NCI-H774 (cell line): ENCODE measurements at places on chromosomes 16 and 17.

DNA sequence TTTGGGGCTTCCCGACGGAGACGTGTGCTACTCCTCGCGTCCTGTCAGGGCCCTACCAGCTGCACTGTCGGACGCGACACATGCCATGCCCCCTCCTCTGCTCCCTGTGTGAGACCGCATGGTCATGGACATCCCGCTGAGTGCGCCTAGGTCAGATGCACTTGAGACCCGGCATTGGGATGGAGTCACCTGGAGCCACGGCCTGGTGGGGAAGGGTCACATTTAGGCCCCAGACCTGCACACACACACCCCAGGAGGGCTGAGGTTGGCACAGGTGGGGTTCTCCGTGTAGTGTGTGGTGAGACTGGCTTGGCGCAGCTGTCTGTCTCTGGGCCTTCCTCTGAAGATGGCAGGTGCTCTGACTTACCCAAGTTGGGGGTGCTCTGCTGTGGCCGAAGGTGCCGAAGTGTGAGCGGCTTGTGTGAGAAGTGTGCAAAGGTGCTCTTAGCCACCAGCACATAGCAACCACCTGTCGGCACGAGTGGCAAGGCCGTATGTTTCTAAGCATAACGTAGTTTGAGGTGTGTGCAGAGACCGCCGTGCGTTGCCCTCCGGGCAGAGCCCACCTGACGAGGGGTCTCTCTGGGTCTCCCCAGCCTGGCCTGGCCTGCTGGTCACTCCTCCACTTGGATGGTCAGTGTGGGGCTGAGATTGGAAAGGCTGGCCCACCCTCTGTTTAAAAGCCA is 108.6 kb downstream of the BANP start:
- no peak for DNase-seq

- DNase-seq: no peak
Measured at GRCh38 chr17:65529761-65530522, 31.5 kb downstream of the AXIN2 start.

DNA sequence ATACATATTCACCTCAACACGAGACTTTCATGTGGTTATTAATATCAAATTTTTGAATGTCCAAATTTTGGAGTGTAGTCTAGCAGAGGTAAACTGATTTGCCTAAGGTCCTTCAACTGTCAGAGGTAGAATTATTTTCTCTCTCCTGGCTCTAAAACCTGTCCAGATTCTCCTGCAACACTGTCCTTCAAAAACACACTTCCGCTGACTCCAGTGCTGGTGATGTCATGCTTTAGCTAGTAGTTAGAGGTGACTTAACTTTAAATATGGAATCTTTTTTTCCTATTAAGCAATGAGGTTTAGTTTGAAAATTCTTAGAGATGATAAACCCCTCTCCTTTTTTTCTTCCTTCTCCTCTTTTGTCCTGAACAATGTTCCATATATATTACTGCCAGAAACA is 10.8 kb upstream of the CBLN1 start:
- DNase-seq: no peak

DNA sequence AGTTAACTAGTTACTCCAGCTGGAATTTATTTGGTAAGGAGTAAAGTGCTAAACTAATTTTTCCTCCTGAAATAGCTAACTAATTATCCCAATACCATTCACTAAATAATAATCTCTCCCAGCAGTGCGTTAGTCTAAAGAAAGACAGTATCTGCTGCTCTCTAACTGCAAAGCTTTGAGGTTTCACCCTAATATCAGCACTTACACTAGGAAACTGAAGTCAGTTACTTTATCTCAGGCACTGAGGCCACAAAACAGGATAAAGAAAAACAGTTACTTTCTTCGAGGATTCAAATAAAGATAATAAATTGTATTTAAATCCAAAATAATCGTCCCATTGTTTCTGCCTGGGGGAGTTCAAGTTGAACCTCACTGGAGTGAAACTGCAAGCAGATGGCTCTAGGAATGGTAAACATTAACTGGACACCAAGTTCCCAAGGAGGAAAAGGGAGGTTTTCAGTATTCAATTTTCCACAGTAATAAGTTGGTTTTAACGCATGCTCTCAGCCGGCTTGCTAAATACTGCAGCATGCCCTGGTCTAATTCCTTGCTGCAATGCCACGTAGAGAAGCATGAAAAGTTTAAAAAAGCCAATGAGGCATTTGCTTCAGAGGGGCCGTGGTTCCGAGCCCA is 20.0 kb upstream of the FOXJ1 start:
- DNase-seq: no peak

- DNase-seq: no peak
Measured at GRCh38 chr17:17372856-17373520, 69.8 kb downstream of the NT5M start.

DNA sequence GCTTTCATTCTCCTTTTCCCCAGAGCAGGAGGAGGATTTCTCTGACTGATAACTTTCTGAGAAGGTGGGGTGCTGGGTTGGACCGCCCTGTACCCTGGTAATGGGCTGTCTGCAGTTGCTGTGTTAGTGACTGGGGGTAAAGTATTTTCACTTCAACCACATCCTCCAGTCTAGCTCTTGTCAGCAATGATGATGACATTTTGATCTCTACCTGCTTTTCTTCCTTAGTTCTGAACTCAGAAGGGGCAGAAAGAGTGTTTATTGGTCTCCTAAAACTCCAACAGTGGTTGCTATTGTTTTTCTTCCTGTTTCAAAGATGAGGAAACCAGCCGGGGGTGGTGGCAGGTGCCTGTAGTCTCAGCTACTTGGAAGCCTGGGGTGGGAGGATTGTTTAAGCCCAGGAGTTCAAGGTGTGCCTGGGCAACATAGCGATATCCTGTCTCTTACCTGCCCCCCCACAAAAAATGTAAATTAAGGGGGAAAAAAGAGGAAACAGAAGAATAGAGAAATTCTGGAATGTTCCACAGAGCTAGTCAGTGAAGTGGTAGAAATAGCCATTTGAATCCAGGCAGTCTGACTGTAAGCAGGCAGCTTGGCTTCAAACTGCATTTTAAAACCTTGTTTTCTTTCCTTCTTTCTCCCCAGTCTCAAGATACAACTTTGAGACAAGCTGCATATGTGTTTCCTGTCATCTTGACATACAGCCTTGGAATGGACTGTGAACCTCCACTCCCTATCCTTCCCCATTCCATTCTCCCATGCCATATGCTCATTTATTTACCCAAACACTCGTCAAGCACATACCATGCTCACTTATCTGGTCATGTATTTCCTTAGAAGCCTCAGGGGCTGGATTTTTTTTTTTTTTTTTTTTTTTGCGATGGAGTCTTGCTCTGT is 3.3 kb upstream of the N4BP1 start:
- DNase-seq: no peak

DNA sequence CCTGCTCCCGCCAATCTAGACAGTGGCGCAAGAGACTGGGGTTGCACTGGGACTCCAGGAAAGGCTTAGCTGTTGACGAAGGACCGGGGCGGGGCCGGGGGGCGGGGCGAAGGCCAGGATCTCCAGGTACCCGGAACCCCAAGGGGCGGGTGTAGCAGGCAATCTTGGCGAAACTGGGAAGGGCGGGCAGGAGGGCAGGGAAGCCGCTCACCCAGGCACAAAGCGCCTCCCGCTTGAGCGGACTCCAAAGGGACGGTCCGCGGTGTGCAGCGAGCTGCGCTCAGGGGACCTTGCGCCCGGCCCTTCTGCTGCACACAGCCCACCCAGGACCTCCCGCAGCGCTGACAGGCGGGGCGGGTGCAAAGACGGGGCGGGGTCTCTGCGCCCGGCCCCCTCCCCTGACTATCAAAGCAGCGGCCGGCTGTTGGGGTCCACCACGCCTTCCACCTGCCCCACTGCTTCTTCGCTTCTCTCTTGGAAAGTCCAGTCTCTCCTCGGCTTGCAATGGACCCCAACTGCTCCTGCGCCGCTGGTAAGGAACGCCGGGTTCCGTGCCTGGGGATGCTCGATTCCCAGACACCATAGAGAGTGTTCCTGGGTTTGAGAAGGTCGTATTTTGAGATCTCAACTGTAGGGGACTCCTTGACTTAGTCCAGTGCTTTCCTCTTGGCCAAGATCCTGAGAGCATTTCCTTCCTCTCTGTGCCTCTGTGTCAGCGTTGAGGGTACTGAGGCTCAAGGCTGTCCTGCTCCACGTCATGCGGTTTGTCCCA is at the start of gene MT1F:
Gene MT1F, plus strand, starts transcription at position 405 of the 772 bp plus-strand sequence. Its CDS starts 100 bp downstream, at position 505.
- DNase-seq: peak; percentile 63

GRCh38 chr17:64262198-64262999 is 661 bp downstream of the TEX2 start:
- DNase-seq: peak; percentile 51

DNA sequence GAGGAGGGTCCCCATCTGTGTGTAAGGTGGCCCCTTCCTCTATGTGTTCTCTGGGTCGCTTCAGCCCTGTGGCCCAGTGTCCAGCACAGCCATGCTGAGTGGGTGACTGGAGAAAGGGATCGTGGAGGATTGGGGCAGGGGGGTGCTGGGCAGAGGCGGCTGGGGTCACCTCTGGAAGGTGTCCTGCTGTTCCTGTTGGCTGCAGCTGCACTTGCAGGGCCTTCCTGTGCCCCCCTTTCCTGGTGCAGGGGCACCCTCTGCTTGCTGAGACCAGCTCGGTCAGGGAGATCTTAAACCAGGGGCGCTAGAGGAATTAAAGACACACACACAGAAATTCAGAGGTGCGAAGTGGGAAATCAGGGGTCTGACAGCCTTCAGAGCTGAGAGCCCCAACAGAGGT is 11.1 kb downstream of the IL32 start:
- DNase-seq: no peak

- DNase-seq: no peak
Measured at GRCh38 chr16:78896280-78896679, 704.3 kb downstream of the MAF start.

GRCh38 chr17:73165616-73166404 is 1.0 kb downstream of the SSTR2 start:
- no peak for DNase-seq

- no peak for DNase-seq
Measured at GRCh38 chr16:51579652-51580360, 428.7 kb upstream of the SALL1 start.

- no peak for DNase-seq
Measured at GRCh38 chr16:657487-657886, 8.3 kb downstream of the WDR90 start.

DNA sequence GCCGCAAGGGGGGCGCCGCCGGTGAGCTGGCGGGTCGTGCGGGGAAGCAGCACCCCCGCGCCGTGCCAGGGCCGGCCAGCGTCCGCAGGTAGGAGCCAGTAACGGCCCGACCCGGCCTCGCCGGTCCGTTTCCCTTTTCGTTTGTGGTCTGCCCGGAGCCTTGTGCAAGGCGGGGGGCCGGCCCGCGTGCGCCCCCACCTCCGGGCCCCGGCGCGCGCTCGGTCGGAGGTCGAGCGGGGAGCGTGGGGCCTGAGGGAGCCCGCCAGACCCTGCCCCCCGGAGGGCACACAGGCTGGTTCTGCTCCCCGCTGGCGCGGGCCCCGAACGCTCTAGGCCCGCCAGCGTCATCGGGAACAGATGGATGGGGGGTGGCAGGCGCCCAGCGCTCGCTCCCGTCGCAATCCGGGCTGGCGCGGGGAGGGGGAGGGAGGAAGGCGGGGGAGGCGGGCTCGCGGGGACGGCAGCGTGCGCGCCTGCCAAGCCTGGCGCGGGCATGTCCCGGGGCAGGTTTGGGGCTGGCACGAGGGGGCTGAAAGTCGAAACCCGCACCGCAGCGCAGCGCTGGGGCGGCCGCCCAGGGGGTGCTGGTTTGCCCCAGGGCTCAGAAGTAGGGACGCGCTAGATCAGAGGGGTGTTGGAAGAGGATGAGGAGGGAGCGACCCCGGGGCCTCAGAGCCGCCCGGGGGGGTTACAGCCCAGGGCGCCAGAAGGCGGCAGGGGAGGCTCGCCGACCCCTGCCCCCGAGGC is 1.5 kb upstream of the GSE1 start:
- peak; percentile 60 for DNase-seq

DNA sequence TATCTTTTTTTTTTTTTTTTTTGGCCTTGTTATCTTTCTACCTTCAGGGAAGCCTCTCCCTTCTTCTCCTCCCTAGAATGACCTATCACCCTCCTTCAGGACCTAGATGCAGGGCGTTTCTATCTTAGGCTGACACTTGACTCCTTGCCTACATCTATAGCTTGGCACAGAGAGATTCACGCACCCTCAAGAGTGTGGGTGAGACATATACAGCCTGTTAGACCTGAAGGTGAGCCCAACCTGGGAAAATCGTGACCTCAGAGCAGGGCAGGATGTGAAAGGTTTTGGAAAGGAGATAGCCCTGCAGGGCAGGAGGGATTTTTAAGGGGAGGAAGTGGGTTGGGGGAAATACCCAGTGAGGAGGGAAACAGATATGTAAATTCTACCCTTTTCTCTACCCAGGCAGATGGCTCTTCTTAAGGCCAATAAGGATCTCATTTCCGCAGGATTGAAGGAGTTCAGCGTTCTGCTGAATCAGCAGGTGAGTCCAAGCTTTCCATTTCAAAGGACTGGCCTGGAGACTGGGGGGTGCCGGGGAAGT is at the start of gene AHSP:
Gene AHSP, plus strand, starts transcription at position 167 of the 541 bp plus-strand sequence. Its CDS starts 240 bp downstream, at position 407.
- no peak for DNase-seq

GRCh38 chr16:68490358-68490757 is 42.0 kb upstream of the SMPD3 start:
- DNase-seq: no peak

DNA sequence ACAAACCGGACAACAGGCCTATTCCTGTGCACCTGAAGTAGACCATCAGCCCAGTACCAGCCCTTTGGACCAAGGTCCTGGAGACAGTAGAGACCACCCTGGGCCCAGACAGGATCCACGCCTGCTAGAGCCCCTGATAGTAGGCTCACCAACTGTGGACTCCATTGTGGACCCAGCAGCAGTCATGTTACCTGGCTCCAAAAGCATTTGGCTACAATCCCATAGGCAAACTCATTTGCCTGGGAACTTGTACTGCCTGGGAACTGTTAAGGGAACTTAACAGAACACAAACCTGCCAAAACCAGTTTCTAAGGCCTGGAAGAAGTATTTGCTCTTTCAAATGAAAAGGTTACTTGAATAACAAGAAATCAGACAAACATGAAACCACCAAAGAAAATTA is 10.0 kb upstream of the ACSM1 start:
- no peak for DNase-seq

DNA sequence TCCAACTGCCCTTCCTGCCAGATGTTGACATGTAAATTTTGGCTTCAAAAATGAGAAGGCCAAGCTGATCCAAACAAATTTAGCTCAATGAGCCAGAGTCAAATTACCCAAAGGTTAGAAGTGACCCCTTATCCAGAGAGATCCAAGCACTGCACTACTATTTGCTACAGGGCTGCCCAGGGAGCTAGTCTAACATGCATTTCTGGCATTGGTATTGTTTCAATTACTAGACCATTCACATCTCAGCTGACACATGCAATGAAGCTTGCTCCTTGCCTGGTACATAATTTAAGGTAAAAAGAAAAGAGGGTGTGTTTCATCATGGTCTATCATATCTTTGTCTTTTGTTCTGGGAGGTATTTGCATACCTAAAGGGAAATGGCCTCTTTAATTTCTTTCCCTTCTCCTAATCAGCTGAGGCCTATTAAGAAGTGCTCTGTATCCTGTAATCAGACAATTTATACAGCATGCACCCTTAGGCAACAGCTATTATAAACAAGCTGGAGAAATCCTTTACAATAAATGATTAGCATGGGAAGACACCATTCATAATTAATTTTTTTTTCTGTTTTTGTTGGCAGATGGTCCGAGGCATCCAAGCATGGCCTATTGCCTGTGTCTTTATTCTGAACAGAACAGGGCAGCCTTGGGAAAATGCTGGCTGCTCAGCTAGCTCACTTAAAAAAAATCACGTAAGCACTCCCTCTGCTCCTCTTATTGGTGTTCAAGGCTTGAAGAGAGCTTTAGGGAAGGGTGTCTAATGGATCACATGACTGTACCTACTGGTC is 161.5 kb upstream of the SALL1 start:
- no peak for DNase-seq

- no peak for DNase-seq
Measured at GRCh38 chr17:61317779-61318178, 81.9 kb upstream of the TBX2 start.

GRCh38 chr17:44334727-44335126 is 10.1 kb upstream of the SLC25A39 start:
- DNase-seq: no peak
